ENCODE measurements at places on chromosomes 3 and 15.

DNA sequence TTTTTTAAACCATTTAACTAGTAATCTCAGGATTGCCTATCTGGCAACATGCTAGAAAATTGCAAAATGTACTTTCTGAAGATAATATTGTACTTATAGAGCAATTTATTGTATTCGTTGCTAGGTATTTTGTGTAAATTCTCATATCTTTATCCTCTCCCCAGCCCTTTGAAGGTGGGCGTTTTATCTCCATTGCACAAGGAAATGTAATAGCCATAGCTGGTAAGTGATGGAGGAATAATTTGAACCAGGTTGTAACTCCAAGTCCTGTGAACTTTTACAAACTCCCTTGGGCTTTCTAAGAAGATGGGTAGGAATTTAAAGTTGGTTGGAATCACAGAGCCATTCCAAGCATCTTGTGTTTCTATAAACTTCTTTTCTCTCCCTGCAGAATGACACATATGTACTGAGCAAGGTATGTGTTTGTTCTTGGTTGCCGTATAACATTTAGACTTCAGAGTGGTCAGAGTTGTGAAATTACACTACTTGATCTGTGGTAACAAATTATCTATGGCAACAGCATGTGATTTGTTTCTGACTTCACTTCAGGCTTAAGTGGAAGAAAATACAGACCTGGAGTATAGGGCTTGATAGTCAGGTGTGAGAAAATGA is 170.9 kb downstream of the AKAP13 start:
- no peak for DNase-seq

GRCh38 chr15:74278207-74278606 is 42.1 kb downstream of the CCDC33 start:
- DNase-seq, result no peak

DNA sequence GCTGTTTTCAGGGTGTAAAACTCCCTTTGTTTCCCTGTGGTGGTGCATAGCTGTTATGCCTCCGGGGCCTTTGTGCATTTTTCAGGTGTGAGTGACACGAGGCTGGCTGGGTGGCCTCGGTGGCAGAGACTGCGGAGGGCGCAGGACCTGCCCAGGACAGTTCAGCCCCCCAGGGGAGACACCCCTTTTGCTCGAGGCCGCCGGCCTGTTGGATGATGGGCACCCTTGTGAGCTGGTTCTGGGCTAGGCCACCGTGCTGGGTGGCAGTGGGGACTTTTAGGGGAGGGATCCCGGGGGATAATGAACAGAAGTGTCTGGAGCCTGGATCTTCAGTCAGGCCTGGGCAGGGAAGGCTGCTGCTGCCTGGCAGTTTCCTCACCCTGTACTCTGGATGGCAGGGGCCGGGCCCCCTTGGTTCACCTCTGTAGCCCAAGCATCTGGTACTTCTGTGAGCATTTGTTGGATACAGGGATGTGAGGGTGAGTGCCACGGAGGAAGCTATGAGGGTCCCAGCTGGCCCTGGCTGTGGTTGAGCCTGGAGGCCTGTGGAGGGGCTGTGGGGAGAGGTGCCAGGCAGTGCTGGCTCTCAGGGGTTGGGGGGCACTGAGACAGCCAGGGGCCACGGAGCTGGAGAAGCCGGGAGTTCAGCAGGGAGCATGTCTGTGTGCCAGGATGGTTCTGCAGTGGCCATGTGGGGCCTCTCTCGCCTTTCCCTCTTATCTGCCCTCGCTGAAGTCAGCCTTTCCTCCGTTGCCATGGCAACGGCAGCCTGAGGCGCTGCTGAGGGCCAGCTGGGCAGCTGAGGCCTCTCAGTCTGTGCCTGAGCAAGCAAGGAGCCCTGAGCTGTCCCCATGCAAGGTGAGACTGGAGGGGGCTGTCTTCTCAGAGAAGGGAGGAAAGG is 49.0 kb downstream of the KY start:
- DNase-seq, result no peak

DNA sequence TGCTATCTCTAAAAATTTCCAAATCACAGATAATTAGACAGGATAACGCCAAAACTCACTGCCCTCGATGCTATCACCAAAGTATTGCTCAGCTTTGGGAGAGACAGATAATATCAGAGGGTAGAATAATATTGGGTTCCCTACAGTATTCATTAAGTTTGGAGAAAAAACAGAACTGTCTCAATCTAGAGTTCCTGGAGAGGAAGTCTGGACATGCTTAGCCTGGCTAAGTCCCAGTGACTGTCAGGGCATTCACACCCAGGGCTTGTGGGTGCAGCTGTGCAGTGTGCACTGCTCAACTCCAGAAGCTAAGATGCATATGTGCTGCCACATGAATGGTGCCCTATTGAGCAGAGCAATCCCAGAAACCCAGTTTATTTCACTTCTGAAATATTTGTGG is 459.6 kb upstream of the DPH6 start:
- DNase-seq, result no peak

DNA sequence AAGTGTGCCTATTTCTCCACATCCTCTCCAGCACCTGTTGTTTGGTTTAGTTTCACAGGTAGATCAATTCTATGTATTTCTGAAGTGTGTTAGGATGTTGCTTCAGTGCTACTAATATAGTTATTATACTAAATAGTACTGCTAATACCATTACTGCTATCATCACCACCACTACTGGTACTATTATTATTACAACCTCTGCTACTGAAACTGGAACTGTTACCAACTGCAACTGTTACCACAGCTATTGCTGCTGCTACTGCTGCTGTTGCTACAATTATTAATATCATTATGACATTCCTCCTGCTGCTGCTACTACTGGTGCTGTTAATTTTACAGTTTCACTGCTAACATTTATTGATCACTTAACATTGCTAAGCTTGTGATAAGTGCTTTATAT is 8.3 kb upstream of the LMOD3 start:
- no peak for DNase-seq

DNA sequence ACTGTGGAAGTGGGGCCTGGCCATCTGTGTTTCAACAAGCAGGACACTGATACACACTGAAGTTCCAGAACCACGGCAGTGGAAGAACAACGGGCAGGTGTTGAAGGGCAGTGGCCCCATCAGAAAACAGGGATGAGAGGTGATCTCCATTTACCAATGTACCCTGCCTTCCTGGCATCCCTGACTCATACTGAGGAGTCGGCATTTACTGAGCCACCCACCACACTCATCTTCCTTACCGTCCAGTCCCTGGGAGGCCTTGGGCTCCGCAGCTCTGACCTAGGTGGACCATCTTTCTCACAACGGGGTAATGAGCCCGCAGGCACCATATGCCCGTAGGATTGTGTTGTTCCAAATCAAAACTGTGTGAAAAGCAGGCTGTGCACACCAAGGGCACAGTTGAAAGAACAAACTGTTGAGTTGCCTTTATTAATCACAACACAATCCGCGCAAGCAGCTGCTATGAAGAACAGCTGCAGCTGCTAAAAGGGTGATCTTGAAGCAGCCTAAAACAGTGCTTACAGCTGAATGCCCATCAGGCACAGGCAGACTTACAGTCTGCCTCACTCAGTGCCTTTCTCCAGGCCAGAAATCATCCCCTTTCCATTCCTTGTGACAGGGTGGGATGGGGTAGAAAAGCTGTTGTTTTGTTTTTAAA is 12.9 kb downstream of the MB21D2 start:
- no peak for DNase-seq

GRCh38 chr3:18223571-18223970 is 201.6 kb downstream of the SATB1 start:
- no peak for DNase-seq

DNA sequence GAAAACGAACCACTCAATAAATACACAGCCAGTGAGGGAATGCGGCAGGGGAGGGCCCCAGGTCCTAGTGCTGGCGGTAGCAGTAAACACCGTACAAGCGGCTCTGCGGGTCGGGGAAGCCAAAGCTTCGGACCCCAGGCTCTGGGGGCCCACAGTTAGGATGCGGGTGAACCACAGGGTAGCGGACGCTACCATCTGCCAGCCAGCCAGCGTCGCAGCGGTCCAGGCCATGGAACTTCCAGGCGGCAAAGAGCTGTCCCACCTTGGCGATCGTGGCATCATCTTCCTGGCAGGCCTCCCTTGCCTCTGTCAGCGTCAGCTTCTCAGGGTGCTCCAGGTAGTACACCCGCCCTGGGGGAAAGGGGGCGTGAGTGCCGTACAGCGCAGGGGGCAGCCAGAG is 17.4 kb downstream of the HAPLN3 start:
- DNase-seq, result no peak

GRCh38 chr3:119322021-119322834 is 28.0 kb downstream of the ARHGAP31 start:
- no peak for DNase-seq

DNA sequence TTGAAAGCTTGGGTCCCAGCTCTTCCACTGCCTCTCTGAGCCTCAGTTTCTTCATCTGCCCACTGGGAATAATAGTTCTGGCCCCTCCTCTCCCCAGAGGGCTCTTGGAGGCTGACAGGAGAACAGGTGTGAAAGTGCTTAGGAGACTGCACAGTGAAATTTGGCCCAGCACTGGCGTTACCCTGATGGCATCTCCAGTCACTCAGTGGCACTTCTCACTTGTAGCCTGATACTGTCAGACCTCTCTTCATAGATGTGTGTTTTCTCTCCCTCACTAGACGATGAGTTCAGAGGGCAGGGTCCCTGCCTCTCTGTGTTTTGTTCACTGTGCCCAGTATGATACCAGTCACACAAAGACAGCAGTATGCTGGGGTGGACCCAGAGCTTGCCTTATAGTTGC is 22.2 kb upstream of the IGDCC3 start:
- no peak for DNase-seq

- no peak for DNase-seq
These were observed 43.1 kb downstream of the BTLA start for GRCh38 chr3:112456147-112456546.

DNA sequence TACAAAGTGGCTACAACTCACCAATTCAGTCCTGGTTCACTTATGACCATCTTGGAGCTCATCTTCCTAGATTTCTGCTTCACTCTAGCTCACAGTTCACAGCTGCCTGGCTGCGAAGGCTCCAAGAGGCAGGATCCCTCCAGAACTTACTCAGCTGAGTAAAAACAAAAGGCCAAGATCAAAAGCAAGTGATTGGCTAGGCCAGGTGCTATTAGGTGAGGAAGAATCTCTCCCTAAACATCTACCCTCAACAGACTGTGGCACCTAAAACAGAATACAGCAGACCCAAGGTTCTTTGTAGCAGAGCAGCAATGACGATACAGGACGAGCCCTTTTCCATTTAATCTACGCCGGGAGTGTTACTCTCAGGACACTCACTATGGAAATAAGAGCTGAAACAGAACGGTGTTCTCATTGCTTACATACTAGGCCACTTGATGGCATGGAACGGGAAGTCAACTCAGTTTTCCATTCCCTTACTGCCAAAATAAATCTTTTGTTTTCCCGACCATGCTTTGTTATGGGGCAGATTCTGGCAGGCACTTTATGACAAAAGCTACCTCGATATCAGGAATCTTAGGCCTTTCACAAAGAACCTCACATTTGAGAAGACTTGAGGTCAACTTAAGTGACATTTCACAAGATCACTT is 901 bp downstream of the ICE2 start:
- DNase-seq, result no peak

DNA sequence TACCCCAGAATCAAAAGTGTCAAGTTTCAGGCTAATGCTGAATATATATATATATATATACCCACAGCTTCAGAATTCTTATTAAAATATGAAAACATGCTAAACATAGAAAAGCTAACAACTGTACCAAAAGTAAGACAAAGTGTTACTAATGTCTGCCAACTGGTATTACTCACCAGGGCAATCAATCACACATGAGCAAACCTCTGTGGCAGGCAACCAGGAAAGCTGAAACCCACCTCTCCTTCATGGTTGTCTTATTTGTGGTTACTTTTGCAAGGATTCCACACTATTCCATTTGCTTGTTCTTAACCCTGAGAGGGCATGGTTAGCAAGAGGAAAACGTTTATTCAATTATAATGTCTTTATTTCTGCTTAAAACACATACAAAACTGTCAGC is 512.3 kb upstream of the MDFIC2 start:
- DNase-seq, result no peak

DNA sequence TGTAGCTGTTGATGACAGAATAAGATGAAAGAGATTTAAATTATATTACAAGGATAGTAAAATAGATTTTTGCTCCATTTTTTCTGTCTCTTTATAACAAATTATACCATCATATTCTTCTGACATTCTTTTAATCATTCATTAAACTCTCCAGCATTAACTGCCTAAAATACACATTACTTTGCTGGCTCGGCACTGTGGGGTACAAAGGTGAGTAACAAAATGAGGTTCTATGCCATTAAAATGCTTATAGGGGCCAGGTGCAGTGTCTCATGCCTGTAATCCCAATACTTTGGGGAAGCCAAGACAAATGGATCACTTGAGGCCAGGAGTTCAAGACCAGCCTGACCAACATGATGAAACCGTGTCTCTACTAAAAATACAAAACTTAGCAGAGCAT is 81.5 kb downstream of the ULK4 start:
- no peak for DNase-seq

DNA sequence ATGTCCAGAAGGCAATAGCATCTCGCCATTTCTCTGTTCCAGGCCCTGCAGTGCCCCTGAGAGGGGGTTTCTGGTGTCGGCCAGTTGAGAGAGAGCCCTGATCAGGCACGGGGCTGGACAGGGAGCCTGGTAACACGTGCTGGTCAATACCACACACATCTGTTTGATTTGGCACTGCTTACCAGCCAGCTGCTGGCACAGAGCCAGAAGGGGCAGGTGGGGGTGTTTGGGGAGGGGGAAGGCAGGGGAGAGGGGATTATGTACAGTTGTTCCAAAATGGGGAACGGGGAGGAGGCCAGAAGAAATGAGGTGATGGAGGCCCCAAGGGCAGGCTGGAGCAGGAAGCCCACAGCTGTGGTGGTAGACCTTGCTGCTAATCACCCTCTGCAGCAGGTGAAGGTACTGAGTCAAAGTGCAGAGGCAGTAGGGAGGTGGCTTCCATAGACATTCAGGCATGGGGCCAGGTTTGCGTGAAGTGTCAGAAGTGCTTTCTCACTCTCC is 153.5 kb upstream of the LPP start:
- DNase-seq, result no peak

- no peak for DNase-seq
These were observed 43.6 kb downstream of the BLM start for GRCh38 chr15:90760661-90761232.

GRCh38 chr3:127781411-127782001 is 40.8 kb downstream of the MGLL start:
- DNase-seq, result no peak

GRCh38 chr3:62284442-62284841 is 88.9 kb downstream of the FEZF2 start:
- no peak for DNase-seq

GRCh38 chr3:13653631-13654279 is 104.8 kb downstream of the FBLN2 start:
- DNase-seq, result no peak

DNA sequence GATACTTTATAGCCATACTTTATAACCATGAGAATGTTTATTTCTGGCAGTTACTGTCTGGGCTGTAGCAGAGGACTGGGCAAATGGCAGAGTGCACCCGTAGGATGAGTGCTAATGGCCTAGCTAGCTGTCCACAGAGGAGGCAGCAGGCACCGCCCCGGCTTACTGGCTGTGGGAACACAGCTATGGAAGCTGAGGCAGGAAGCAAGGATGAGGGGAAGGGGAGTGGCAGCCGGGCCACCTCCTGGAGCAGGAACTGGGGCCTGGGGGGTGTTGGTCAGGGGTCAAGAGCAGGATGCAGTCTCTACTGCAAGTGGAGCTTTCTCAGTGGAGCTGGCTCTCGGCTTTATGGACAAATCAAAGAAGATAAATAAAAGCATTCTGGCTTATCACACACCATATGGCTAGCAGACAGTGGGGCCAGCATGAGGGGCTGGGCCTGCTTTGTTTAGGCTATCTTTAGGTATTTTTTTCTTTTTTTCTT is 316.8 kb upstream of the CTDSPL start:
- no peak for DNase-seq

Measured in activated CD4-positive, alpha-beta T cell treated with anti-CD3 and anti-CD28 coated beads for 24 hours (primary cell).